Kidney (tissue), 22 donors: ENCODE measurements at places on chromosomes 12 and 14.

DNA sequence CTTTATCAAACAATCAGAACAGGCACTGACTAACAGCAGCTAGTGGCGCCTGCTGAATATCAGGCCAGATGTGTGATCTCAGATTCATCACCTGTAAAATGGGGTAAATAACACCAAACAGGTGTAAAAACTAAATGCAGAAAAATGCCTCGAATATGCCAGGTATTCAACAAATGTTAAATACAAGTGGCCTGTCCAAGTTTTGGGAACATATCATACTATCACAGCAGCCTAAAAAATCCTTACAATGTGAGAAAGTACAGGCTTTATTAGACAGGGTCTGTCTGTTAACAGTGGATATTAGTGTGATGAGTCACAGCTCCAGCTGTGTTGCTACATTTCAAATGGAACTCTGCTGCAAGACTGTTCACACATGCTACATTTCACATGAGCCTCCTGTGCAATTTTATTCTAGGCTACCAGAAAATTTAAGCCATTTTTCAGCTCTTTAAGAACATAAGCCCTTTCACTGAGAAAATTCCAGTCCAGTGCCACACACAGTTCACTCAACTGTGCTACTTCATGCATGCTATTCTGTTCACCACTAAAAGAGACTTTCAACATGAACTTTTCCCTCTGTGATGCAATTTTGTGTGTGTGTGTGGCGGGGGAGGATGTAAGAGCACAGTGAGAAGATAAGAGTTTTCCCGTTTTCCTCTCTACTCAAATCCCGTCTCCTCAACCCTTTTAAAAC is 56.7 kb downstream of the MSRB3 start:
- DNase-seq: peak; percentile 66

GRCh38 chr12:49260166-49260565 is 4.7 kb upstream of the TUBA1C start:
- DNase-seq: no peak

DNA sequence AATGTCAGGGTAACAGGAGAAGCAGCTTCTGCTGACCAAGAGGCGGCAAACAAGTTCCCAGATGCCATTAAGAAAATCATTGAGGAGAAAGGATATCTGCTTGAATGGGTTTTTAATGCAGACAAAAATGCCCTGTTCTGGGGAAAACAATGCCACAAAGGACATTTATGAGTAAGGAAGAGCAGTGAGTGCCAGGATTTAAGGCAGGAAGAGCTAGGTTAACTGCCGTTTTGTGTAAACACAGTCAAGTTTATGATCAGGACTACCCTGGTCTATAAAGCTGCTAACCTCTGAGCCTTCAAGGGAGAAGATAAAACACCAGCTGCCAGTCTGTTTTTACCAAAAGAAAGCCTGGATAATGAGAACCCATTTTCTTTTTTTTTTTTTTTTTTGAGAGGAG is 8.5 kb downstream of the MAPKAPK5 start:
- DNase-seq: no peak

GRCh38 chr14:50821510-50822464 is 9.2 kb downstream of the NIN start:
- DNase-seq: no peak

- DNase-seq: no peak
Measured at GRCh38 chr14:87148655-87149054, 844.3 kb downstream of the GALC start.

- DNase-seq: no peak
Measured at GRCh38 chr12:15861404-15861803, 20.8 kb upstream of the STRAP start.

DNA sequence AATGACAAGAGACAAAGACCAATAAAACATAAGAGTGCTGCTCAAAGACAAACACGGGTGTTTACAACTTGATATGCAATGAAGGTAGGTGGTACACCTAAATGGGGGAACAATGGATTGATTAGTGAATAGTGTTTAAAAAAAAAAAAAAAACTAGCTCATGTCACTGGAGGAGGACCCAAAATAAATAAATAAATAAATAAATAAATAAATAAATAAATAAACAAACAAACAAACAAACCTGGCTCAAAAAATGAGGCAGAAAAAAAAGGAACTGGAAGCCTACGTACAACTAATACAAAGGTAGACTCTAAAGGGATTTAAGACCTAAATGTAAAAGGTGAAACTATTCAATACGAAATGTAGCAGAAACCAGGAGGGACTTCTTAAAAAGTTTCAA is 18.6 kb downstream of the NAP1L1 start:
- no peak for DNase-seq

DNA sequence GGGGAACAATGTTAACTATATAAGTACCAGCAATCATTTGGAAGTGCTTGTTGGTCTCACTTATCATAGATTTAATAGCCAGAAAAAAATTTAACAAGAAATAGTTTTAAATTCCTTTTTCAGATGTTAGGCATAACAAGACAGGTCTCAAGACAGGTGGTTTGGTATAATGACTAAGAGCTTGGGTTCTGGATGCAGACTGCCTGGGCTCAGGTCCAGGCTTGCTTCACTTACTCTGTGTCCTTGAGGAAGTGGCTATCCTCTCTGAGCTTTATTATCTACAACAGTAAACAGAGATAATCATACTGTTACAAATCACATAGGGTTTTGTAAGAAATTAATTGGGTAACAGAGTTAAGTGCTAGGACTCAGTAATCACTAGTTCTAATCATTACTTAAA is 338.0 kb upstream of the FLRT2 start:
- DNase-seq: no peak
